Left renal cortex interstitium (tissue), 4 donors: ENCODE measurements at places on chromosomes 11 and 22.

GRCh38 chr11:60910281-60910687 is 3.7 kb upstream of the TMEM109 start:
- DNase-seq, result no peak

GRCh38 chr22:44990328-44990727 is 19.5 kb downstream of the PHF21B start:
- no peak for DNase-seq

DNA sequence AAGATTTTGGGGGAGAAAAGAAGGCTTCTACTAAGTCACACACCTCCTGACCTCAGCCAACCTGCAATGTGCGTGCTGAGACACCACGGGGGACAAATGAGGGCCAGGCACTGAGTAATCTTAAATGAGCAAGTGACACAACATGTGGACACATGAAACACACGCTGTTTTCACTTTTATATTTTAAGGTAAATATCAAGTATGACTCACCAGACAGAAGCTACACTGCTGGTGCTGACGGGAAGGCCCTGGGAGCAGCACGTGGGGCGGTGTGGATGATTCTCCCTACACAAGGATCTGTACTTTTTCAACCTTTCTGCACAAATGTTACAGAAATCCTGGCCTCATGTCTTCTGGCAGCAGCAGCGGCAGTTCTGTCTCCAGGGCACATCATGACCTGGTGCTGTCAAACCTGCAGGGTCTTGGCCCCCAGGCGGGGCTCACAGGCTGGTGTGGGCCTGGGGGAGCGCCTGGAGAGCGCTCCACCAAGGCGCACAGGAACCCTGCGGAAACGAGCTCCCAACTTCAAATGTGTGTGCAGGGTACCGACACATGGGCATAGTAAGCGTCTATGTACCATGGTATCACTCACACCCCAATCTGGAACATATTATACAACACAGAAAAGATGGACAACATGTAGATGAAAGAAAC is 61.7 kb downstream of the DGCR2 start:
- DNase-seq, result no peak

- no peak for DNase-seq
Observed at GRCh38 chr11:72363112-72363511, 71.2 kb downstream of the CLPB start.

DNA sequence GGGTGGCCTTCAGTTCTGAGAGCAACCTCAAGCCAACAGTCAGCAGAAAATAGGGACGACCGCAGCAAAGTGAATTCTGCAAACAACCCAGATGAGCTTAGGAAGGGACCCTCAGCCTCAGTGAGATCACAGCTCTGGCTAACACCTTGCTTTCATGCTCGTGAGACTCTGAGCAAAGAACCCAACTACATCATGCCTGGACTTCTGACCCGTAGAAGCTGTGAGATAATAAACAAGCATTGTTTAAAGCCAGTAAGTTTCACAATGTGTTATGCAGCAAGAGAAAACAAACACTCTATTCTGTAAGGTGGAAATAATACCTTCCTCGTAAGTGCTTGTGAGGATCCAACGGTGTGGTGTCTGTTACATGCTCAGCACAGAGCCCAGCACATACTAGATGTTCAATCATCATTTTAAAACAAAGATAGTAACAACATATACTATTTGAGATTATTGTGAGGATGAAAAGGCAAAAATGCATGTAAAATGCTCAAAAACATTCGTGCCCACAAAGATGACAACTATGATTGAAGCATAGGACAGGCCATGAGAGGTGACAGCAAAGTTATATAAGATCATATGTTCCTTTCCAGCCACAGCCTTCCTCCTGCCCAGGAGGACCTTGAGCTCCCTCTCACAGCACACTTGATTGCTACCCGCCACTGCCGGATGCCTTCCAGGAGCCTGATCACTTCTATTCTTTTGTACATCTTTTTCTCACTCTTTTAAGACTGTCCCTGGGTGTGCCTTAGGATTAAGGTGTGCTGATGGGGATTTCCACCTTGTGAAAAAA is 433.3 kb downstream of the BUD13 start:
- no peak for DNase-seq

DNA sequence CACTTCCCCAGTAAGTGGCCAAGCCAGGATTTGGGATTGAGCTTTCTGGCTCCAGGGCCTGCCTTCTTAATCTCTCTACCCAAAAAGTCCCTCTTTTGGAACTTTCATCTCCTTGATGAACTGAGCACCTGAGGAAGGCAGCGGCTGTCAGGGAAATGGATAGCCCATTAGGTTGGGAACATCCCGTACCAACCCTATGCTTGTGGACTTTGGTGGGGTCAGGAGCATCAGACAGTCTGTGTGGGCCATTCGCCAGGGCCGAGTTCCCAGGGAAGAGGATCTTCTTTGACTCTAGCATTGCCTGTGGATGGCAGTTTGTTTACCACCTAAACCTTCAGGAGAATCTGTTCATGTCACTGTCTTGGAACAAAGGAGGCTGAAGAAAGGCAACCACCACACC is 30.2 kb downstream of the ARHGEF17 start:
- no peak for DNase-seq

DNA sequence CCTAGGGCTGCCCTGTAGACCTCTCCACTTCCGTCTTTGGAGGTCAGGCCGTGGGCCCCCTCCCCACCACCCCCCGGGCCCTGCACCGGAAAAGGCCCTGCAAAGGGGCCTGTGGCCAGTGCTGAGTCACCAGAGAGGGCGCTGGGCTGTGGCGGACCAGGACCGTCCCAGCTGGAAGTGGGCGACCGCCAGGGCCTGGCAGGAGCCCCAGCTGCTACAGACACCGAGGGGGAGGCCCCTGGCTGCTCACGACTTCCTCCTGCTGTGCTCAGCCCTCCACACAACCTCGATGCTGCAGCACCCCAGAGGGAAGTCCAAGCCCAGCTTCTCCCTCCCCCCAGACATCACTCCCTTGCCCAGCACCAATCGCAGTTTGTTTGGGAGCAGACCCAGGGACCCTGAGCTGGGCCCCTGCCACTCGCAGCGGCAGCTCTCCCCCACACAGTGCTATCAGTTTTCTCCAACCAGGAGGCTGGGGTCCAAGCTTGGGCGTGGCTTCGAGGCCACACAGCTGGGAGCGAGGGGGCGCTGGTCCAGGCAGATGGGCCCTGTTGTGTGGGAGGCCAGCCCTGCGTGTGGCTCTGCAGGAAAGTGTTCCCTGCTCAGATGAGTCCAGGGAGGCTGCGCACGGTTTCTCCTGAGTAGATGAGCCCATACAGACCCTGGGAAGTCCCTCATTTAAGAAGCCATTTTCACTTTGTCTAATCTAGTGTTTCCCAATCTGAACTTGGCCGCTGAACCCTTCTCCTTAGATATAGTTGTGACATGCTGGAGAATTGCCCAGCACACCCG is 5.6 kb upstream of the SH3BP1 start:
- DNase-seq, result peak; percentile 90

DNA sequence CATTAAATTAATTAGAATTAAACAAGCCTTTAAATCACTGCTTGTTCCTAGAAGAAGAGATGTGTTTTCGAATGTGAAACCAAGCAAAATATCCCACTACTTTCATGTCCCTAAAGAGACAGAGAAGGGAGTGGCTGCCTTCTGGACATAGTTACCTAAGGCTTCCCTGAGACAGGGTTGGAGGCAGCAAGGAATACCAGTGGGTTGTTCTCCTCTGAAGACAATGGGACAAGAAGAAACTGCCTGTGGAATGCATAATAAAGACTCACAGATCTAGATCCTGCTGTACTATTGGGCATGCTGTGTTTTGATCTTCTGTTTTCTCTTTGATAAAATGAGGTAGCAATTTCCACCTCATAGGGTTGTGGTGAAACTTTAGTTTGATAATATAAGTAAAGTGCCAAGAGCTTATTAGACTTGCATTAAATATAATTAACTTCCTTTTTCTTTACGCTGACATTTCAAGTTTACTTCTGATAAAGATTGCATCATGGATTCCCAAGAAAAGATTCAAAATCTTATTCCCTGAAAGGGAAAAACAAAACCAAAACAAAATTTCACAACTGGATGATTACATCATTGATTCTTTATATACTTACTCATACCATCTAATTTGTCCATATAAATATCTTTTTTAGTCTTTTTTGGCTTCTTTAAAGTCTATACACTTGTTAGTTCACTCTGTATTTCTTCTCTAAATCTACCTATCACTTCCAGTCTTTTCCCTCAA is 621.3 kb downstream of the ETS1 start:
- no peak for DNase-seq

DNA sequence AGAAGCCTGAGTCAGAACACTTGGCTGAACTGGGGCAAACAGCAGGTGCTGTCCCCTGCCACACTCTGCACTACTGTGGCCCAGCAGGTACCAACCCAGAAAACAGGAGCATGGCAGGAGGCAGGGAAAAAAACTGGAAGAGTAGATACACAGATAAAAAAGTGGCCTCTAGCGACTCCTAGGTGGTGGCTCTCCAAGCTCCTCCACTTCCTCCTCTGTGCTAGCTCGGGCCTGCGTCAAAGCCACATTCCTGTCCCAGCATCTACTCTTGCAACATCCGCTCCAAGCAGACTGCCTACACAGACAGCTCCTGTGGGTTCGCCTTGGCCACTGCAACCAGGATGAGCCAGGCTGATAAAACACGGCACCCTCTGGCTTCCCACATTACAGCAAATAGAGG is 6.9 kb downstream of the OR8B12 start:
- no peak for DNase-seq

GRCh38 chr11:91528965-91529364 is 695.7 kb upstream of the FAT3 start:
- no peak for DNase-seq

DNA sequence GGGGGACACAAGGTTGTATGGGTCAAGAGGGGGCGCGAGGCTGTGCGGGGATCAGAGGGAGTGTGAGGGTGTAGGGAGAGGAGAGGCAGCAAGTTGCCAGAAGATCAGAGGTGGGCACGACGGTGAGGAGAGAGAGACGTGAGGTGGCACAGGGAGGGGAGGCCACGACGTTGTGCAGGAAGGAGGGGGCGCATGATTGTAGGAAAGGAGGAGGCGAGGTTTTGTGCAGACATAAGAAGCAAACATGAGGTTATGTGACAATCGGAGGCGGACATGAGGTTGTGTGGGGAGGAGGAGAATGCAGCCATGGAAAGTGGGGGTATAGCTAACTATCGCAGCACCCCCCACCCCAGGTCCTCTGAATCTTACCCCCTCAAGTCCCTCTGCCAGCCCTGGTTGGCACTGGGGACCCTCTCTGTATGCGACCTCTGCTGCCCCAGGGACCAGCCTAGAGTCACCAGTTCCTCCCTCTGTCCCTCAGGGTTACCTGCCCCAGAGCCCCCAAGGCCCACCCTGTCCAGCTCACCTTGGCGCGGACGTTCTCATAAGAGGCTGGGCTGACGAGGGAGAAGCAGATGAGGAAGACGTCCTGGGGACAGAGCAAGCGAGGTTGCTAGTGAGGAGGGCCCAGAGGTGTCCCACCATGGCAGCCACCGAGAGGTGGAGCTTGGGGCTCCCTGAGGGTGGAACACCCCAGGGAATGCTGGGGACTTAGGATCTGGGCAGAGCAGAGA is 12.5 kb downstream of the RAC2 start:
- DNase-seq, result no peak

GRCh38 chr22:29503811-29504372 is 23.9 kb downstream of the NEFH start:
- DNase-seq, result peak; percentile 20

DNA sequence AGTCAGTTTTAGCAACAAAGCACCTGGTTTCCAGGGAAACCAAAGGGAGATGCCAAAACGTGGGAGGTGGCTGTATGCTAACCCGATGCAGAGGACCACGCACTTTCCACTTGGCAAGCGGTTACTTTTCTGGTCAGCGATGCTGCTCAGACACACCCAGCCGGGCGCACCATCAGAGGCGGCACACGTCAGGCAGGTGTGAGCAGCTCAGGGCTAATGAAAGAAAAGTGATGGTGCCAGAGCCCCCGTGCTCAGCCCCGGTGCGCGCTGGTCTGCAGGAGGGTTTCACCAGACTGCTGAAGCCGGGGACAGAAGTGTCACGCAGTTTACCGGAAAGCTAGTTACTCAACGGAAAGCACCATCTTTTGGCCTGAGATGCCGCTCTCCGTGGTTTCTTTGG is 5.7 kb downstream of the LTO1 start:
- DNase-seq, result no peak

GRCh38 chr22:47059701-47060161 is 297.3 kb downstream of the TBC1D22A start:
- no peak for DNase-seq

DNA sequence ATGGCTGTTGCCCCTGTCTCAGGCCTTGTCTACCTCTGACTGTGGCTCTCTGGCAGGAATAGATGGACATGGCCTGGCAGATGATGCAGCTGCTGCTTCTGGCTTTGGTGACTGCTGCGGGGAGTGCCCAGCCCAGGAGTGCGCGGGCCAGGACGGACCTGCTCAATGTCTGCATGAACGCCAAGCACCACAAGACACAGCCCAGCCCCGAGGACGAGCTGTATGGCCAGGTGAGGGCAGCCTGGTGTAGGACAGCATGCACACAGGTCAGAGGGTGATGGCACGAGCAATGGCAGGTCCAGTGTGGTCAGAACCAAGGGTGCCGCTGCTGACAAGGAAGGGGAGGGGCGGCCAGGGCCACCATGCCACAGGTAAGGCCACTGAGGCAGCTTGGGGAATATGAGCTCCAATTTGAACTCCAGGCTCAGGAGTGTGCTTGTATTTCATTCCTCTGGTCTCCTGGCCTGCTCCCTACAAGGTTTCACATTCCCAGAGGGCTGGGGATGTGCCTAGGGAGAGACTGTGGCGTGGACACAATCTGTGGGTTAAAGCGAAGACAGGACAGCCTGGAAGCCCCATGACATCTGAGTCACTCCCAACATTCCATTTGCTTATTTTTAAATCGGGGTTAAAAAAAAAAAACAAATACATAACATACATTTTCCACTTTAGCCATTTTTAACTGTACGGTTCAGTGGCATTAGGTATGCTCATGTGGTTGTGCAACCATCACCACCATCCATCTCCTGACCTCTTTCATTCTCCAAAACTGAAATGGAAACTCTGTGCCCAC is 562 bp downstream of the FOLR3 start:
- no peak for DNase-seq

DNA sequence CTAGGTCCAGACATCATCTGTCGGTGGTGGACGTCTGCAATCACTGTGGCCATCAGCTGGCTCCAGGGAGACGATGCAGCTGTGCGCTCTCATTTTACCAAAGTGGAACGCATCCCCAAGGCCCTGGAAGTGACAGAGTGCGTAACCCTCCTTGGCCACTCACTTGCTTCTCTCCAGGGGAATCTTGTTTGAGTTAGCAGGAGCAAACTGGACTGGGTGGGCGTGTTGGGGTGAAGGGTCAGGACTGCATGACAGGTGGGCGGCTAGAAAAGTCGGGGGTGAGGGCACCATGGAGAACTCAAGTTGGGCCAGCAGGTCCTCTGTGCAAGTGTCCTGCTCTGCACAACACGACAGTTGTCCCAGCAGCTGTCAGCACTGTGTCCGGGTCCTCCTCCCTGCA is 16.2 kb downstream of the SHISA8 start:
- DNase-seq, result no peak

DNA sequence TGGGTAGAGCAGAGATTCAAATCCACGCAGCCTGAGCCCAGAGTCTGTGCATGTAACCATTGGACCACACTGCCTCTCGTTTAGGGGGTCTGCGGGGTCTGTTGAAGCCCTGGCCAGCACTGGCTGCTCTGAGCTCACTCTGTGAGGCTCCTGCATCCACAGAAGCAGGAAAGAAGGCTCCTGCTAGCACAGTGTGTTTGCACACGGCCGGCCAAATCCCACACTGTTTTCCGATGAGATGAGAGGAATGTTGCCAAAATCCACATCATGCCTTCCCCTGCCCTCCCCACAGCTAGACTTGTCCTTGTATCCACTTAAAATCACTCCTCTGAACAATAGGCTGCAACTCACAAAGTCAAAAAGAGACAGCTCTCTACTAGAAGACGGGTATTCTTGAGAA is 10.6 kb upstream of the SLC22A12 start:
- DNase-seq, result no peak
